Cortex of kidney (tissue), 1 donor: ENCODE measurements at places on chromosomes 3 and 15.

DNA sequence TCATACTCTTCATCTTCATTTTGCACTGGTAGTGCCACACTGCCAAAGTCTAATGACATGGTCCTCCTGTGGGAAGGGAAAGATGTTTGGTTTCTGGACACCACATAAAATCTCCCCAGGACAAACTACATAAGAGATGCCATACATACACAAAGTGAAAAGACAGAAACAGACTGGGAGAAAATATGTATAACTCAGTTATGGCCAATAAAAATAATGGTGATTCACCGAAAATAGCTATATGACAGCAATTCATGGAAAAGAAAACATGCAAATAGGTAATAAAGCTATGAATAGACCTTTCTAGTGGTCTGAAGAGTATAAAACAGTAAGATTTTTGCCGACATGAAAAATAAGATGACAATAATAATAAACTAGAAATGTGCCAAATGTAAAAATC lies 5.3 kb downstream of the CEP152 start:
- DNase-seq: no peak

DNA sequence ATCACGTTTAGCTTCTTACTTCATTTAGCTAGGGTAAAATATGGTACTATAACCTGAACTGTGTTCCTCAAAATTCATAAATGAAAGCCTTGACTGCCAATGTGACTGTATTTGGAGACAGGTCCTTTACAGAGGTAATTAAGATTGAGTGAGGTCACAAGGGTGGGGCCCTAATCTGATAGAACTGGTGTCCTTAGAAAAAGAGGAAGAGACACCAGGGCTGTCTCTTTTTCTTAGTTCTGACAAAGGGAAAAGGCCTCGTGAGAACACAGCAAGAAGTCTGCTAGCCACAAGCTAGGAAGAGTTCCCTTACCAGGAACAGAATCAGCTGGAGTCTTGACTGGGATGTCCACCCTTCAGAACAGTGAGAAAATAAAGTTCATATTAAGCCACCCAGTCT lies 162.7 kb downstream of the GMNC start:
- no peak for DNase-seq

GRCh38 chr3:100426067-100426682 lies 24.8 kb downstream of the LNP1 start:
- DNase-seq: no peak

- DNase-seq: no peak
Measured at GRCh38 chr15:34213690-34214089, 3.8 kb upstream of the KATNBL1 start.

DNA sequence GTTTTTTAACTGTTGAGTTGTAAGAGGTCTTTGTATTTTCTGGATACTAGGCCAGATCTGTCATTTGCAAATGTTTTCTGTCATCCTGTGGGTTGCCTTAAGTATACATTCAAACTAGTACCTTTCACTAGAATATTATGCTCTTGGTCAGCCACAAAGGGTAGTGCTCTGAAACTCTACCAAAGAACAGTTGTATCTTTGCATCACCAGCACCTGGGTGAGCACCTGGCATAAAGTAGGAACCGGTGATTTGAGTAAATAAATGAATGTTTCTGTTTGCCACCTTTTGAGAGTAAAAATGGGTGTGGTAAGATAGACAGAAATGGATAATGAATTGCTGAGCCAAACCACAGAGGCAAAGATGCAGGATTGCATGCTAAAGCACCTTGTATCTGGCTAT lies 98.7 kb downstream of the SLCO3A1 start:
- no peak for DNase-seq

- no peak for DNase-seq
Measured at GRCh38 chr3:64975147-64975546, 287.3 kb upstream of the ADAMTS9 start.

DNA sequence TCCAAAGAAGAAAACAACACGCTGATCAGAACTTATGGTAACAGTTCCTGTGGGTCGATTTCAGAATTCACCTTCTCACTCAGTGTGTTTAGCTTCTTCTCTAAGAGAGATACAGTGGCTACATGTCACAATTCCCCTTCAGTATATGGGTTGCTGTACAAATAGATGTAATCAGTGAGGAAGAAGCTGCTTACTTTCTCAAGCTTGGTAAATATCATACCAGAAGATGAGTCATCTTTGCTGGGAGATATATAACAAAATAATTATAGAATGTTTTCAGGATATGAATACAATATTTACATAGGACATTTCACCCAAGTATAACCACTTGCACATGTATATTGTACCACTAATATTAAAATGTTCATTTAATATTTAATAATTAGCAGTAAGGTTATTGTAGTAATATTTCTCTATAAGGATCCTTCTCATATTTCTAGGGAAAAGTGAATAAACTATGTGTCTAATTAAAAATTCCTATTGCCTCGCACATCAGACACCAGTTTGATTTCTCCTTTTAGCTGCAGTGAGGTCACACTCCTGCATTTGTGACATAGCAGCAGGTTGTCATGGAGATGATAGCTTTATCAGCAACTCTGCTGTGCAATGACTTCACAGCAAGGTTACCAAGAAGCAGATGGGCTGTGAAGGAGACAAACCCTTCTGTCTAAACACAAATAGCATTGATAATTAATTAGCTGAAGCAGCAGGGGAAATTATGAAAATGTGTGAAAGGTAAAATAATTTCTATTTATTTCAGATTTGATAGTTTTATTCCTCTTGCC lies 211.4 kb downstream of the TUSC7 start:
- DNase-seq: no peak
